ENCODE measurements at places on chromosomes 2 and 18. TPM values are rescaled to one million over a fixed set of nuclear protein-coding genes. Genes with fewer than 3 reads are reported as not detected.

GRCh38 chr2:55952415-55952814, 28.8 kb upstream of the EFEMP1 start:
- no peak for DNase-seq

- DNase-seq, result no peak
These were observed 111.1 kb downstream of the CDC42EP3 start for GRCh38 chr2:37560241-37560848.

DNA sequence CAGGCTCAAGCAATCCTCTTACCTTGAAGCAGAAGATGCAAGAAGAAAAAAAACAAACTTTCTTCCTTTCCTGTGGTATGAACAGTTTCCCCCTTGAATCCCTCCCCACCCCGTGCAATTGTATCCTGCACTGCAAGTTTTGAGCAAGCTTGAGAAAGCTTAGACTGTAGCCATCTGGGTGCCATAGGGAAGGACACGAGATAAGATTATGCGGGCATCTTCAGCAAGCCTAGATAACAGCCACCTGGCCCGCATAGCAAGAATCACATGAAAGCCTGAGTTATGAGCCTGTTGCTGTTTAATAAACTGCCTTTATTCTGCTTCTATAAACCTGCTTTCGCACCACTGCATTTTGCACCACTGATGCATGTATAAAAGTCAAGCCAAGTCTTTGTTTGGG, 27.3 kb upstream of the CDCA7 start:
- no peak for DNase-seq

DNA sequence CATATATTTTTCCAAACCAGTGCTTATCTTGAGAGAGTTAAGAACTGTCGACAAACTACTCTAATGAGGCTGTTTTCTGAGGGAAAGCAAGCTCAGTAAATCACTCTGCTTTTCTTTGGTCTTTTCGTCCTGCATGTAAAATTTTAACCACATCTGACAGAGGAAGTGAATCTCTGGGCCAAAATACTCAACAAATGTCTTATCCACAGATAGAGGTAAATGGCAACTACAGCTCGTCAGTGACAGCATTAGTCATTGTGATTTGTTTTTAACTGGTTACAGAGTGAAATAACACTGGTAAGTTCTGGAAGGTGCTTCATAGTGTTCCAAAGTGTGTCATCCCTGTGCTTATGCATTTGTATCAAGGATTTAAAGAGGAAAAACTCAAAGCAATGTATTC, 82.6 kb upstream of the SLC8A1 start:
- no peak for DNase-seq

The PPP4R3B gene
- total RNA-seq, result 73.1 TPM

DNA sequence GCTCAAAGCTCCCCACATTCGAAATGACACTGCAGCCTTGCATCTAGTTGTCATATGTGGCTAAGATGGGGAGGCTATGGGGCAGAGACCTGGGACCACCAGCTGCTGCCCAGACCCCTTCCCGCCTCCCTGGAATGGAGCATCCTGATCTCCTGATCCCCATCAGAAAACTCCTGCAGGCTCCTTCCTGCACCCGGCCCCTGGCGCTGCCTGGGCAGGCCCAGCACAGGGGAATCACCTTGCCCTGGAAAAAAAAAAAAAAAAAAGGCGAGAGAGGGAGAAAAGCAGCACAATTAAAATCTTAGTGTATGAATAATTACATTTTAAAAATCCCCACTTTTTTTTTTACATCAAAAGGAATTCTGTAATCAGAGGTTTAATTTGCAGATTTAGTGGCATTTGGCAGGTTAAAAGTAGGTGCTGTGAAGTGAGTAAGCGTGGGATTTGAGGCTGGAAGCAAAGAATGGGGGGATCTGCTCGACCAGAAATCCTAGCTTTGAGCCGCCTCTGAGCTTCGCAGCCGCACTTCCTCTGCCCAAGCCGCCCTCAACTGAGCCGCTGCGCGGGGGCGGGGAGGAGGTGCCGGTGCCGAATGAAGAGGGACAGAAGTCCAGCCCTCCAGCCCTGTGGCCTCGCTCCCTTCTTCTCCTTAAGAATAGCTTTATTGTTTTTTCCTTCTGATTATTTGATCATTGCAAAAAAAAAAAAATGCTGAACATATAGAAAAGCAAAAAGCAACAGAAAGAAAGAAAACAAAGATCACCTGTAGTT, 30.0 kb downstream of the THNSL2 start:
- DNase-seq, result no peak

The PRKAG3 gene
- not detected for total RNA-seq

DNA sequence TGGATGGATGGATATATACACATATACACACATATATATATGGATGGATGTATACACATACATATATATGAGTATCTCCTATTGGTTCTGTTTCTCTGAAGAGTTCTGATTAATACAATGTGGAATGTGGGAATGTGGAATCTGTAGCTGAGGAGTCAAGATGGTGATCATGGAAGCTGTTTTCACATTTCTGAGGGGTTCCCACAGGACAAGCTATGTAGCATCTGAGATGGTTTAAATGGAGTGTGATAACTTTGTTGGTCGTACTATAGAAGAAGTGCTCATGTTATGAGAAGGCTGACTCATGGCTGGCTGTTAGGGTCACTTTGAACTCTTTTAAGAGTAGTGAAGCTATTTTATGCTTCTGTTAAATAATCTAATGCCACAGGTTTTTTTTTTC, 279.7 kb downstream of the MEIS1 start:
- DNase-seq, result no peak

DNA sequence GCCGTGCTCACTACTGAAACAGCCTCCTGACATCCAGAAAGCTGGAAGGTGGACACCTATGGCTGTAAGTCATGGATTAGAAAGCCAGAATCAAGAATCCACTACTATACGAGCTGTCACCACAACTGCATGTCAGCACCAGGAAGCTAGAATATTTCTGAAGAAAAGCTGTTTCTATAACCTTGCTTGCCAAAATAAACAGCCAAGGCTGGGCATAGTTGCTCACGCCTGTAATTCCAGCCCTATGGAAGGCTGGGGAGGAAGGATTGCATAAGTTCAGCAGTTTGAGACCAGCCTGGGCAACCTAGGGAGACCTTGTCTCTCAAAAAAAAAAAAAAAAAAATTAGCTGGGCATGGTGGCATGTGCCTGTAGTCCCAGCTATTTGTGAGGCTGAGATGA, 96.3 kb upstream of the GAREM1 start:
- DNase-seq, result no peak

- peak; percentile 23 for DNase-seq
These were observed 34.3 kb upstream of the NCKAP5 start for GRCh38 chr2:133602538-133602937.

GRCh38 chr2:30425326-30425725, 21.7 kb upstream of the LCLAT1 start:
- DNase-seq, result no peak
